ENCODE measurements at places on chromosomes 7 and 10.
A peak's percentile ranks its signal among the peaks of the same experiment; 100 is the strongest.

- no peak for DNase-seq
Measured at GRCh38 chr7:141993354-141993753, 2.3 kb upstream of the MGAM start.

DNA sequence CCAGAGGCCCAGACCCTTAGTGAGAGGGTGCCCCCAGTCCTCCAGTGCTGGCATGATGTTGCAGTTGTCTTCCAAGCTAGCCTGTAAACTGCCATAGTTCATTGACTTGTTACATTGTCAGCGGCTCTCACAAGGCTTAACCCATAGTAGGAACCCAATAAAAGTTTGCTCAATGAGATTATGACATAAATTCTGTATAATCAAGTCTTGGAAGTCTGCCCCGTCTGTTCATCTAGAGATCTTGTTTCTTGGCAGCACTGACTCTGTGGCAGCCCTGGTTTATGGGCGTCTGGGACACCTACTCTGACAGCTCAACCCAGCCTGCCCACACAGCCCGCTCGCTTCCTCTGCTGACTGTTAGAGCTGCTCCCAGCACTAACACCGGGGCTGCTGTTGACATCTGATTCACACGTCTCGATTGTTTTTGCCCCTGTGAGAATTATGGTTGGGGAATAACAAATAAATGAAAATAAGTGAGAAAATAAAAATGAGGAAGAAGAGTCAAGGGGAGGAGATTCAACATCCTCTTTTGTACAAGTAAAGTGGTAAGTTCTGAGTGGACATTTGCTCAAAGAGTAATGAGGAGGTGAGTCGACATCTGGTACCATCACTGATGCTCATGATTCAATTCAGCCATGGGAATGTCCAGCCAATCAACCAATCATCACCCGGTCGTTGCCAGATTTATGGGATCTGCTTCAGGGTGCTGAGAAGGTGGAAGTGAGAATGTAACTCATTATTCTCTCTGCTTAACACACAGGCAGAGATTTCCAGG, 160.8 kb downstream of the SPAG6 start:
- DNase-seq, result no peak

GRCh38 chr10:13628661-13629060, 41.9 kb downstream of the PRPF18 start:
- DNase-seq, result no peak

DNA sequence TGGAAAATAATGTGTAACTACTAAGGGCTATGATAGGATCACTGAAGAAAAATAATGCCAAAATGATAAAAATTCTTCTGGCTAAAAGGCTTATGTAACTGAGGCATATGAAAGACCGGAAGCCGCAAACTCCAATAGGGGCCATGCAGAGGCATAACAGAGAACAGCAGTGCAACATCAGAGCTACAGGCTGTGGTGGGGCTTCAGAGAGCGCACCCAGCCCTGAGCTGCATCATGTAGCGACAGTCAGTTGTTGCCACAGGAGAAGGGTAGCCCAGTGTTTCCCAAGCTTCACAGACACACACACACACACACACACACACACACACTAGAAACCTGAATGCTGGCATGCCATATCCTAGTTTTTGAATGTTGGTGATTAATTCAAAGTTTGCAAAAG, 9.3 kb downstream of the LLCFC1 start:
- no peak for DNase-seq

DNA sequence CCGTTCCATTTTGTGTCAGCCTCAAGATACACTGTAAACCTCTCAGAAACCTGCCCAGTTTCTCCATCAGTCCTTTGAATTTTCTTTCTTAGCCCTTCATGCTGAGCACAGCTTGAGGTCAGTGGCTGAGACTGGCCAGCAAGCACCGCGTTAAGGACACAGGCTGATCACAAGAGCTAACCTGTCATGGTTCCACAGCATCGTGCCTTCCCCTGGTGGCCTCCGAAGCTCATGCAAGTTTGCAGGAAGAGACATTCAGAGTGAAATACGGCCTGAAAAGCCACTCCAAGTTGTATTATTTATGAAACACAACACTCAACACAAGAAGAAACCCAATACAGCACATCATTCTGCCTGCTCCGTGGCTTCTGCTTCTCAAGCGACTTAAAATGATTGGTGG, 57.0 kb upstream of the PFKP start:
- no peak for DNase-seq

DNA sequence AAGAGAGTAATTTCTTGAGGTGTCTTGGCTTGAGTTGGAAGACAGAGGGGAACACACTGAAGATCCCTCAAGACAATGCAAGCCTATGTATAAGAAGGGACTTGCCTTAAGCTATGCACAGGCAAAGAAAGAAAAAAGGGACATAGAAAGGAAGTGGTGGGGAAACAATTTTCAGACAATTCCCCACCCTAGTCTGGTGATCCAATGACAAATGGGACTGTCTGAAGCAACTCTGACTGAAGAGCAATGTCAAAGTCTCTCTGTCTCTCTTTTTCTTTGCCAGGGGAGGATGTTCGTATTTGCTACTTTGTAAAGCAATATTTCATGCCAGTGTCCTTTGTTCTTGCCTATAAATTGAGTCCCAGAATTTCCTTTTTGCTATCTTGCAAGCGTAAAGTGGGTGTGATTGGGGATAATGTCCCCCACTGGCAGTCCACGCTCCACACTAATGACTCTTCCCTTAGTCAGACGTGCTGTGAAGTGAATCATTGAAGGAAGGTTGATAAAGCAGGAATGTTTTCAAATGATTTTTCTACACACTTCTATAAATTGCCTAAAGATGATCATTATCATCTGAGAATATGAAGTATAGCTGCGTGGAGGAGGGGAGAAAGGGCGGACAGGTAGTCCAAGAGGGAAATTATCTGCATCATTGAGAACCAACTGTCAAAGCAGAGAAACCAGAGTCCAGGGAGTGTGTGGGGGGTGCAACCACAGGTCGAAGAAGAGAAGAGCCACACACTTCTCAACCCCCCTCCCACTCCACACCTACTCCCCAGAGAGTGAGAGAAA, 243.8 kb upstream of the ETV1 start:
- DNase-seq, result no peak

DNA sequence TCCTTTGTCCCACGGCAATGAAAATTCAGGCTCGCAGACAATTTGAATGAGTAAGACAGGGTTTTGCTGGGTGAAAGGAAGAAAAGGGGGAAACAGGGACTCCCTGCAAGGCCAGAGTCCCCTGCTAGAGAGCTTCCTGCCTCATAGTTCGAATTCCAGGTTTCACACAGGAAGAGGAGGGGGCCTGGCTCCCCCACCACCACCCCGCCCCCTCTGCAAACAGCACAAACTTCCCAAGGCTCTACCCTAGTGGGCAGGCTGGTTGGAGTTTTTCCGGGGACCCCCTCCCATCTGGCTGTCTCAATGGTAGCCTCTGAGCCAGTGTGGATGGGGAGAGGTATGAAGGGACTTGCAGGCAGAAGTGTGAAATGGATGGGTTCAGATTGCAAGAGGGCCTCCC, 57.4 kb upstream of the NEBL start:
- no peak for DNase-seq

- no peak for DNase-seq
Measured at GRCh38 chr7:22843681-22844309, 21.1 kb upstream of the TOMM7 start.

- DNase-seq, result no peak
Measured at GRCh38 chr7:139902436-139903102, 73.5 kb downstream of the TBXAS1 start.

DNA sequence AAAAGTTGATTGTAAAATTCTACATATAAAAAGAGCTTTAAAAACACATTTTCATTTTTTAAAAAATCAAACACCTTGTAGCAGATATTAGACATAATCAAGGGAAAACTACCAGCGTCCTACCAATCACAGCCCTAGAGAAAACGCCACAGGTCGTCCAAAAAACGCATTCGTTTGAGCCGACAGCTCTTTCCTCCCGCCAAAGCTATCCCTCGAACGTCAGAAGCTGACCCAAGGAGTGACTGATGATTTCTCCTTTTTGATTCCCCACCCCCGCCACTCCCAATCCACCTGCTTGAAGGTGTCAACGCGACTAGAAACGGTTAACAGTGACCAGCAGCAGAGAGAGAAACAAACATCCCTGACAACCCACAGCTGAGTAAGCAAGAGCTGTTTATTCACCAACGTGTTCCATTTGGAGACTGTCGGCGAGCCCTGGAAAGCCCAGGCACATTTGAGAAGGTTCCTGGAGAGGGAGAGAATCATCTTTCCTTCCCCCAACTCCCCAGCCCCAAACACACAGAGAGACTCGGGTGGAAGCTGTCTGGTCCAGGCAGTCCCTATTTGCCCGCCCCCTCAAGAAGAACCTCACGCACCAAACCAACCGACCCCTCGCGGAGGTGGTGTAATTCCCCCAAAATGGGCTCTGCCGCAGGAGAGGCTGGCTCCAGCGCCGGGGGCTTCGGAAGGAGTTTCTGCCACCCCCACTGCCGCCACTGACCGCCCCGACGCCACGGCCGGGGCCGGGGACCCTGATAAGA, 622 bp downstream of the CPEB3 start:
- DNase-seq, result peak; percentile 21

GRCh38 chr7:32905175-32905662, 13.7 kb upstream of the KBTBD2 start:
- peak; percentile 89 for DNase-seq

- DNase-seq, result no peak
Measured at GRCh38 chr10:121112579-121113384, 261.6 kb downstream of the WDR11 start.

DNA sequence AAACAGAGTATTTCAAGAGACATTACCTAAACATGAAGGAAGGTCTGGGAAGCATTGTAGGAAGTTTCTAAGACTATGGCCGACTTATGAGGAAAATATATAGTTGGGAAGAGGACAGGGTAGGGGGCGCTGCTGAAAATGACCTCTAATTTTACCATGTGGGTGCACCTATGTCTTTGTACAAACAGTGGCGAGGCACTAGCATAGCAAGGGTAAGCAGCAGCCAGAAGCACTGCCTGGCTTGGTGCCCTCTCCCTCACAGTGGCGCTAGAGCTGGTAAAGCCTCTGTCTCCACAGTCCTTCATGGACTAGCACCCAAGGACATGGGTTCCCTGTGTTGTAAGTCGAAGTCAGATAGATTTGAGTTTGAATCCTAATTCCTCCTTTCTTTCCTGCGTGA, 461.2 kb downstream of the INHBA start:
- no peak for DNase-seq

DNA sequence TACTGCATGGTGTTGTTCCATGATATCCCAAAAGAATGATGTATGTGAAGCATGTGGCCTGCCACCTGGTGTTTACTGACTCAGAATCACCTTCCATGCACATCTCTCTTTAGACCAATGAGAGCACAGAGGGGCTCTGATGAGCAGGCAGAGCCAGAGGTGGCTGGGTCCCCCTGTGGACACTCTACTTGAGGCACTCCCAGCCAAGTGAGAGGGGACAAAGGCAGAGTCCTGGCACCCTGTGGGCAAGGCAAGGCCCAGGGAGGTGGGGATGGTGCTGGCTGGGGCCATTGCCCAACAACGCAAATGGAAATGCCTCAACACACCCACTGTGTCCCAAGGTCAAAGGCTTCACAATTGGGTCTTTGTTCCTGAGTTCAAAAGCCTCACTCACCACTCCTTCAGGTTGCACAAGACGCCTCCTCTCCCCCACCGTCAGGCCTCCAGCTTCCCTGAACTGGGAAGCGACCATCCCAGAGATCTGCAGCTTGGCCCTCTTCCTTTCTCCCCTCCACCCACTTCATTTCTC, 164.6 kb downstream of the NEURL1 start:
- no peak for DNase-seq

DNA sequence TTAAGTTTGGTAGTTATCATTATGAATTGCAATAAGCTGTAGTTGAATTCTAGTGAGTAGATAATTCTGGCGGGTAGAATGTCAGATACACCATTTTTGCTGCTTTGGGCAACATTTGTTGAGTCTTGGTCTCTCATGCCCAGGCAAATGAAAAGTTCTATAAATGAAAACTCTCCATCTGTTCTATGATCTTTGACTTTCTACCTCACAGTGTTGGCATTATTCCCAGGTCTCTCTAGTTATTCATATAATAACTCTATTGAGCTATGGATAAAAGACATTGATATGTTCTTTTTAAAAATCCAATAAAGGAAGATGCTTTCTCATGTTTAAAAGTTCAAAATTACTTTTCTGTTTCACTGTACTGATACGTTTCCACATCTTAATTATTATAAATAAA, 415.3 kb upstream of the SEMA3D start:
- DNase-seq, result no peak

DNA sequence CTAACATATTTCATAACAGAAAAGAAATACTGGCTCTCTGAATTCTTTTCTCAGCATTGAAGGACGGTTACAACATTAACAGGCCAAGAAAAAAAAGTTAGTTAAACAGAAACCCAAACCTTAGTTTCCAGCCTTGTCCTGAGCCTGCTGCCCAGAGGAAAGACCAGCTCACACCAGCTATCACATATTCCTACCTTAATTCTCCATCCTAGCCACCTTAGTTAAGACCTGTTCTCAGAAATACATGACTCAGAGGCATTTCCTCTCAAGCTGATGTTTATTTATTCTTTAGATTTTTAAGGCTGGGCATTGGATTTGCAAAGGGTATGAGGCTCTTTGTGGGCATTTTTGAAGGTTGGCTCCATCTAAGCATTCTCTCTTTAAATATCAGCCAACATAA, 34.3 kb upstream of the ADAM12 start:
- no peak for DNase-seq

GRCh38 chr10:131820626-131821025, 80.2 kb upstream of the PPP2R2D start:
- DNase-seq, result no peak

DNA sequence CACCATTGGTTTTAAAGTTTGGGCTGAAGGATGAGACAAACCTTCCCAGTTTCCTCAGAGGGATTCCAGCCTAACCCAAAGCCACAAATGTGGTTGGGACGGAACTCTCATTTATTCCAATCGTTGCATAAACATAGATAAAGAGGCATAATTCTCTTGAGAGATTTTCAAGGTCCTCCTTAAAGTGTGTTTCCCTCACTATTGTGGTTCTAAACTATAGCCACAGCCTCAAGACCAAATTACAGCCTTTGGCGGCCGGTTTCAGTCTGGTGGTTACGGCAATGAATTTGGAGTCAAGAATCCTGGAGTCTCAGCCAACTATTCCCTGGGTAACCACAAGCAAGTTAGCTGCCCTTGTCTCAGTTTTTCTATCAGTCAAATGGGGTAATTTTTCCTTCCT, 42.6 kb downstream of the SEM1 start:
- no peak for DNase-seq

DNA sequence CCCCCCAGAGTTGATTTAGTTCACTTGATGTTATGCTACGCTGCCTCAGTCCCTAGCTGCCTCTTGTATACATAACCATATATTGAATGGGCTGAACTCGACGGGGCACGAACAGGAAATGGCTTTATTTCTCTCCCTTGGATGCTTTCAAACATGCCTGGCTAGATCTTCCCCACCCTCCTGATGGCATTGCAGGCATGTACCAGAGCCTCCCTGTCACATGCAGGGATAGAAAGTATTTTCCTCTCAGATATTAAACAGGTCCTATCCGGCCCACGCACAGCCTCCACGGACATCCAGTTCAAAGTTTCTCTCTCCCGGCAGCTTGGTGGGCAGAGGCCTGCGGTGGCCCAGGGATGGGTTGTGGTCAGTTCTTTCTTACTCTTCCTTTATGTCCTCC, 422.1 kb downstream of the RPS24 start:
- DNase-seq, result no peak

Data from hematopoietic multipotent progenitor cell treated with erythropoietin and hydrocortisone succinate and interleukin-3 and kit ligand, for 15 days (in vitro differentiated cells).